Cerebellar nuclear complex (tissue), 1 donor: ENCODE measurements at places on chromosomes 3 and 15.

DNA sequence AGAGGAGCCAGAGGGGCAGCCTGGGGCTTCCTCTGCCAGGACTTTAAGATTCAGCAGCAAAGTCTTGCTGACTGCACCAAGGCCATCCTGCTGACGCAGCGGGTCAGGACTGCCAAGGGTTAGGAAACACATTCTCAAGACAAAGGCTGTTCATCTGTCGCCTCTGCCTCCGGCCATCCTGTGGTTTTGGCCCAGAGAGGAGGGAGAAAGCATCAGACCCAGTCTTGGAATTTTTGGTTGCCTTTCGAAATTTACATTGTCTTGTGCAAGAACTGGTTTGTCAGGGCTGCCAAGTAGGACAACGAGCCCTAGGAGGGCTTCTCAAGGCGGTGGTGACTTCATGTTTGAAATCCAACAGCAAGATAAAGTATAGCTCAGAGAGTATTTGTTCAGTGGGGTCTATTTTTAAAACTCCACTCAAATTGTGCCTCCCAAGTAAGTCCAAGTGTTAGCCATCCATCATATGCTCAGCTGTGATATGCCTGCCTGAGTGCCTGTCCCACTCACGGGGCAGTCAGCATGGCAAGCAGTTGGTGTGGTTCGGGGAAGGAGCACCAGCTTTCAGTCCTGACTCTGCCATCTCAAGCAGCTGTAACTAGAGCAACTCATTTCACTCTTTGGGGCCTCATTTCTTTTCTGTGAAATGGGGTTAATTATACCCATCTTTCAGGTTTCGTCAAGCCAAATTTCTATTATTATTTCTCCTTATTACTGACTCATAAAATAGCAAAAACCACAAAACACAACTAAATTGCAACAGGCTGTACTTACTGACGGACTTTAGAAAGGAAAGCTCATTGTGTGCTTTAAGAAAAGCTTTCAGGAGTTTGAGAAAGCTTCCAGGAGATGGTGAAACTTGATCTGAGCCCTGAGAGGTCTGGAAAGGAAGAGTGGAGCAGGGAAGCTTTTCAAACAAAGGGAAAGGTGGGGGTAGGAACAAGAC, 42.4 kb upstream of the RHO start:
- no peak for DNase-seq

GRCh38 chr3:139324456-139324855, 19.4 kb upstream of the MRPS22 start:
- DNase-seq = no peak

DNA sequence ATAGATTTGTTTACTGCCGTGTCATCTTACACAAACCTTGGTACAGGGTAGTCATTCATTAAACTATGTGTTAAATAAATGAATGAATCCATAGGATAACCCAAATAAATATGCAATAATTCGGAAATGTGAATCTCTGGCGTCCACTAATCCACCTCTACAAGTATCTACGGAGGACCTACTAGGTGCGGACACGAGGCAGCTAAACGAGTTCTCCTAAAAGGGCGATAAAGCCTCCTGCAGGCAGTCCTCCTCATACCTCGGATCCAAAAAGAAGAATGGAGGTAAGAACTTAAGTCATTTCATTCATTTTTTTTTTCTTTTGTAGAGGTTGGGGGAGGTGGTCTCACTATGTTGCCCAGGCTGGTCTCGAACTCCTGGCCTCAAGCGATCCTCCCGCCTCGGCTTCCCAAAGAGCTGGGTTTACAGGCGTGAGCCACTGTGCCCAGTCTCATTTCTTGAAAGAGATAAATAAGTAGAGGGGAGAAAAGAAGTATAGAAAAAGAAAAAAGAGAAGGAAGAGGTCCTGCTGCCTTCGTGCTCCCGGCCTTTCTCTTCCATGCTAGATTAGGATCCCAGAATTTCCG, 706 bp upstream of the RPL35A start:
- DNase-seq = no peak

DNA sequence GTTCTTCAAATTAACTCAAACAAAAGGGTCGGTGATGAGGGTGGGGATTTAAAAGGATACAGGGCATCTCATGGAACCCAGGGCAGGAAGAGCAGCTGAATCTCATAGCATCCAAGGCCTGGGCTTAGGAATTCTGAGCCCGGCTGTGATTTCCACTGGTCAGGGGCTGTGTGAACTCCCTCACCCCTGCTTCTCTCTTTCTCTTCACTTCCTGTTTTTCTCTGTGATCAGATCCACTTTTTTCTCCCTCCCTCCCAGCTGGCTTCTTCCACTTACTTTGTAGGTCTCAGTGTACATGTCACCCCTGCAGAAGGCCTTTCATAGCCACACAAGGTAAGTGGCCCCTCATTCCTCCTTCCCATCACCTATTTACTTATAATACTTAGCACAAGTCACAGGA, 68.2 kb upstream of the CORO2B start:
- DNase-seq = no peak

DNA sequence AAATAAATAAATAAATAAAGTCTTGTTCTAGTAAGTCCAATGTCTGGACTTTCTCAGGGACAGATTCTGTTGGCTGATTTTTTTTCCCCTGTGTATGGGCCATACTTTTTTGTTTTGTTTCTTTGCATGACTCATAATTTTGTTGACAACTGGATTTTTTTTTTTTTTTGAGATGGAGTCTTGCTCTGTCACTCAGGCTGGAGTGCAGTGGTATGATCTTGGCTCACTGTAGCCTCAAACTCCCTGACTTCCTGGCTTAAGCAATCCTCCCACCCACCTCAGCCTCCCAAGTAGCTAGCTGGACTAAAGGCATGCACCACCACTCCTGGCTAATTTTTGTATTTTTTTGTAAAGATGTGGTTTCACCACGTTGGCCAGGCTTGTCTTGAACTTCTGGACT, 38.9 kb downstream of the TICRR start:
- no peak for DNase-seq
